ENCODE measurements at places on chromosomes 2 and 18. TPM values are rescaled to one million over a fixed set of nuclear protein-coding genes. Genes with fewer than 3 reads are reported as not detected.

- DNase-seq: no peak
- H3K27ac ChIP-seq: no peak overlapping the region
- no peaks in the 10 kb centered on the region for H3K36me3 ChIP-seq
- H3K27me3 ChIP-seq: peaks cover 9% of the 10 kb centered on the region
These were observed 141.1 kb downstream of the EN1 start for GRCh38 chr2:118706371-118706770.

GRCh38 chr2:120262150-120262549, 9.5 kb downstream of the RALB start:
- peaks cover 29% of the 10 kb centered on the region for H3K4me1 ChIP-seq
- peaks cover 23% of the 10 kb centered on the region for H3K36me3 ChIP-seq
- H3K27me3 ChIP-seq: no peaks in the 10 kb centered on the region
- H3K27ac ChIP-seq: no peak overlapping the region
- no peak overlapping the region for H3K4me3 ChIP-seq

- H3K4me3 ChIP-seq: no peak overlapping the region
- H3K4me1 ChIP-seq: peaks cover 3% of the 10 kb centered on the region
- no peak for DNase-seq
These were observed 14.6 kb downstream of the NBAS start for GRCh38 chr2:15546297-15547098.

DNA sequence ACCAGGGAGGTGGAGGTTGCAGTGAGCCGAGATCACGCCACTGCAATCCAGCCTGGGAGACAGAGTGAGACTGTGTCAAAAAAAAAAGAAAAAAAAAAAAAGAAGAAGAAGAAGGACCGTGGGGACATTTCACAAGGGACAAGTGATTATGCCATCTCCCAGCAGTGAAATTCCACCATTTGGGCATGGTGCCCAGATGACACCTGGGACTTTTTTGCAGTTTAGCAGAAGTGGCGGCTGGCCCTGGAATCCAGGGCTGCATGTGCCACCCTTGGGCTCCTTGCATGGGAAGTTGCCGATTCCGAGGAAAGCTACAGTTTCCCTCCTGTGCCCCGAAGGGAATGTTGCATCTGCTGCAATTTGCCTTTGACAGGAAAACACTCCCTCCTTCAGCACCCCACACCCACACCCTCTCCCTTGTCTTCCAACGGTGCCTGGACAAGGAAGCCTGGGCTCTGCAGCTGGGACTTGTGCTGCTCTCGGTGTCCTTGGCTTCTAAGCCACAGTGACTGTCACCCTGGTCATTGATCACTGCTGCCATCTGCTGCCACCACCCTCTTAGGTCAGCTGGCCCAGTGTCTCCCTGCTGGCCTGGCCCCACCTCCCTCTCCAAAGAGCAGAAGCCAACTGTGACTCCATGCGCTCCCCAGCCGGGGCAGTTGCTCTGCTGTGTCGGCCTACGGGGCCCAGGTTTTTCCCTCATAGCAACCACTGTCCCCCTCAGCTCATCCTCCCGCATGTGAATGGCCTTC, 56.4 kb upstream of the LRRC30 start:
- no peak overlapping the region for H3K27ac ChIP-seq
- H3K36me3 ChIP-seq: no peaks in the 10 kb centered on the region
- DNase-seq: no peak
- no peaks in the 10 kb centered on the region for H3K27me3 ChIP-seq
- no peak overlapping the region for H3K4me3 ChIP-seq

DNA sequence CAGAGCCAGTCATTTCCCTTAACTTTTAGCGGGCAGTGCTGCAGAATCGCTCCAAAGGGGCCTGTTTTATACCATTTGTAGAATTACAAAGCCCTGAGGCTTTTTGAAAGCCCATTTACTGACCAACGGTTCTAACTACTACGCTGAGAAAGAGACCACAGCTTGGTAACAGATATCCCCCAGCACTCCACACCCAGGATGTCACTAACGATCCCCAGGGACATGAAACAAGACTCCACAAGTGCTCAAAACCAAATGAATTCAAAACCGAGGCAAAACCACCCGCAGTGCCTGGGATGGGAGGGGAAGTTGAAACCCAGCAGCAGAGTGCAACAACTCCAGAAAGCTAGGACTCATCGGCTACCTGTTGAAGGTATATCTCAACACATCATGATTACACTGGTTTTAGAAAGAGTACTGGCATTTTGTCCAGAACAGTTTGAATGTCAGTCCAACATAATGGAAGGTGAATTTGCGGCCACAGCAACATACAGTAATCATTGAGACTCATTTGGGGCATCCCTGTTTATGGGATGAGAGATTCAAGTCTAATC, 33.6 kb upstream of the LRP2 start:
- no peak overlapping the region for H3K27ac ChIP-seq
- no peaks in the 10 kb centered on the region for H3K36me3 ChIP-seq
- H3K4me1 ChIP-seq: no peaks in the 10 kb centered on the region
- DNase-seq: no peak
- peaks cover 24% of the 10 kb centered on the region for H3K27me3 ChIP-seq
- no peak overlapping the region for H3K4me3 ChIP-seq

GRCh38 chr2:53234548-53234903, 533.1 kb upstream of the CHAC2 start:
- H3K36me3 ChIP-seq: no peaks in the 10 kb centered on the region
- H3K4me3 ChIP-seq: no peak overlapping the region
- H3K4me1 ChIP-seq: no peaks in the 10 kb centered on the region
- peaks cover 3% of the 10 kb centered on the region for H3K27me3 ChIP-seq
- DNase-seq: no peak

GRCh38 chr18:75405351-75405750, 22.2 kb downstream of the SMIM21 start:
- peaks cover 8% of the 10 kb centered on the region for H3K4me1 ChIP-seq
- H3K27ac ChIP-seq: no peak overlapping the region
- no peaks in the 10 kb centered on the region for H3K36me3 ChIP-seq
- peaks cover 8% of the 10 kb centered on the region for H3K27me3 ChIP-seq
- no peak for DNase-seq
- H3K4me3 ChIP-seq: no peak overlapping the region

The MYOM1 gene
- total RNA-seq: 0.60 TPM

DNA sequence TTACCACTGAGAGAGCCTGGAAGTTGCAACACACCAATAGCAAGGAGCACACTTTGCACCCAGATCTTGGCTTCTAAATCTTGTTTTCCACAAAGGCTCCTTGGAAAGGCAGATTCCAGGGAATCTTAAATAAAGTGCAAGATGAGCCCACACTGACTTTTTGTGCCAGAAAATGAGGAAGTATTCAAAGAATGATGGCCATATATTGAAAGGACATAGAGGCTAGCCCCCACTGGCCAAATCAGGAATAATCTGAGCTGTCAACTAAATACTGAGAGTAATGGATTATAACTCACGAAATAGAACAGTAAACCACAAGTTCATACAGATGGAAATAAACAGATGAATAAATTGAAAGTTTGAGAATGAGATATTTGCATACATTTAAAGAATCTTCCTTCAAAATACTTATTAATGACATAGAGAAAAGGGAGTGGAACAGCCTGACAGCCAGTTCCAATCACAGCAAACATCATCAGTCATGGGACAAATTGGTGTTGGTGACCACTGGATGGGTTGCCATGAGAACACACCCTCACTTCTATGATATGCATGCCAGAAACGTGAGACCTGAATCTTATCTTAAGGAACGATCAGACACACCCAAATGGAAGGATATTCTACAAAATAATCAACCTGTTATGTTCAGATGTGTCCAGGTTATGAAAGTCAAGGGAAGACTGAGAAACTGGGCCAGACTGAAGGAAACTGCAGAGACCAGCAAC, 12.2 kb upstream of the ACKR3 start:
- peaks cover 30% of the 10 kb centered on the region for H3K36me3 ChIP-seq
- no peaks in the 10 kb centered on the region for H3K27me3 ChIP-seq
- no peak overlapping the region for H3K27ac ChIP-seq
- no peak for DNase-seq

DNA sequence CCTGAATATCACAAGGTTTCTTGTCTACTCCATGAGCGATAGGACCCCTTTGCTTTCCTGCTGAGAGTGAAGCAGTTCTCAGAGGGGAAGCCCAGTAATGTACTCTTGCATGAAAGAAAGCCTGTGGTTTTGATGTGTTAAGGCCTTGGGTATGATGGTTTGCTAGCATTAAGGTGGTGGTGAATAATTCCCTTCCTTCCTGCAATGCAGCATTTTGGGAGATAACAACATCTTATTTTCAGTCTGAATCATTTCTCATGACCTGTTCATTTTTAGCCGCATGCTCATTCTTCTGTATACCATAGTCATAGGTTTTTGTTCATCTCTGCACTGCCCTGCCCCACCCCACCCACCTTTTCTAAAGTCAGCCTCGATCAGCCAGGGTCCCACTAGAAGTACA, 66.2 kb downstream of the HNMT start:
- no peaks in the 10 kb centered on the region for H3K4me1 ChIP-seq
- no peaks in the 10 kb centered on the region for H3K27me3 ChIP-seq
- no peaks in the 10 kb centered on the region for H3K36me3 ChIP-seq
- no peak overlapping the region for H3K4me3 ChIP-seq
- no peak for DNase-seq
- H3K27ac ChIP-seq: no peak overlapping the region

DNA sequence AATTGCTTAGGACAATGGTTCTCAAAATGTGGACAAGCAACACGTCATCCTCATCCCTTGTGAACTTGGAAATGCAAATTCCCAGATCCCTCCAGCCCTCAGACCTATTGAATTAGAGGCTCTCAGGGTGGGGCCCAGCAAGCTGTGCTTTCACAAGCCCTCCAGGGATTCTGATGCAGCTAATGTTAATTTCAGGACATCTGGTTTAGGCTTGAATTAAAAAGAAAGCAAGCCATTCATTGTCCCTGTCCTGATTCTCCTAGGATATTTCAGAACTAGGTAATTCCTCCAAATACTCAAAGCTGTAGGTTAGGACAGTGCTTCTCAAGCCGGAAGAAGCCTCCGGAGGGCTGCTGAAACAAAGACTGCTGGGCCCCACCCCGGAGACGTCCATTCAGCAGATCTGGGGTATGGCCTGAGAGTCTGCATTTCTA, 26.0 kb upstream of the GLI2 start:
- H3K4me1 ChIP-seq: peaks cover 4% of the 10 kb centered on the region
- H3K4me3 ChIP-seq: no peak overlapping the region
- H3K36me3 ChIP-seq: no peaks in the 10 kb centered on the region
- H3K27ac ChIP-seq: no peak overlapping the region
- DNase-seq: no peak
- H3K27me3 ChIP-seq: peaks cover 6% of the 10 kb centered on the region

GRCh38 chr2:55148269-55148668, 83.8 kb downstream of the CLHC1 start:
- no peak overlapping the region for H3K27ac ChIP-seq
- no peaks in the 10 kb centered on the region for H3K27me3 ChIP-seq

DNA sequence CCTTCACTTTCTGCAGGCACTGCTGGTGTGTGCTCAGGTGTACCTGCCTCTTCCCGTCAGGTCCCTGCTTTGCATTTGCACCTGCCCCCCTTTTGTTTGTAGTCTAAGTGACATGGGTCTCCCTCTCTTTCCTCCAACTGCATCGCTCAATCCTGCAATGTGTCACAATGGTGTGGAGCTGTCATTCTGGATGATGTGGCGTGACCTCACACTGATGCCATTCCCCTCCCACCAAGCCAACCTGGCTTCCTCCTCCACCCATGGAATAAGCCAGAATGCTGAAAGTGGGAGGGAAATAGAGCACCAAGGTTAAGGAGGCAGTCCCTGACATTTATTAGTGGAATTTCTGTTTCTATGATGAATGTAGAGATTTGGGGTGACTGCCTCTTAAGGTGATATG, 156.7 kb downstream of the ZBTB7C start:
- no peak for DNase-seq
- peaks cover 13% of the 10 kb centered on the region for H3K27me3 ChIP-seq
- H3K4me3 ChIP-seq: no peak overlapping the region
- H3K4me1 ChIP-seq: no peaks in the 10 kb centered on the region

The DSEL gene
- 0.35 TPM for total RNA-seq

The RAMP1 gene
- total RNA-seq: 0.25 TPM

Measured in activated naive CD8-positive, alpha-beta T cell treated with anti-CD3 and anti-CD28 coated beads for 36 hours (primary cell).